ENCODE measurements at places on chromosomes 6 and 20.

DNA sequence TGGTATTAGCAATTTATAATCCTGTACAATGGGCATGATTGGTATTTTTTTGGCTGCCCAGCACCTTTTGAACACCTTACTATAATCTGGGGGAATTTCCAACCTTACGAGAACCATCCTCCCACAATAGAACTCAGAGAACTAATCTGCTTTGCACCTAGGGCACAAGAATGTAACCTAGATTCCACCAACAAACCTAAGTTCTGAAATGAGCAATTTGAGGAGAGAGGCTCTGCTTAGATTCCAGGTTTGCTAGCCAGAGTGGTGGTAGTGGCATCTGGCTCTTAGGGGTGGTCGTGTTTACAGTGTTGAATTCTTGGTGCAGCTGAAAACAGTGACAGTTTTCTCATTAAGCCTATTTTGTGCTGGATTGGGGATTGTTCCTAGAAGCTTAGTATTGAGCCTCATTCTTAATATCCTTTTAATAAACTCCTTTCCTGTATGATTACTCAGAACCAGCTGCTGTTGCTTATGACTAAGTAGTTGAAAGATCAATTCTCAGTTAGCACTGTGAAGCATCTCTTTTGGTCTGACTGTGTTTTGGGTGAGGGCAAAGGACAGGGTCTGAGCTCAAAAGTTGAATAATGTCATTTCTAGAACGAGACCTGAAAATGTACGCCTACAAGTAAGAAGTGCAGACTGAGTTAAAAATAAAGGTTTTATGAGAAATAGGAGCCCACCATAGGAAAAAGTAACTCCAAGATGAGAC, 385.6 kb downstream of the CDKAL1 start:
- no peak for DNase-seq

DNA sequence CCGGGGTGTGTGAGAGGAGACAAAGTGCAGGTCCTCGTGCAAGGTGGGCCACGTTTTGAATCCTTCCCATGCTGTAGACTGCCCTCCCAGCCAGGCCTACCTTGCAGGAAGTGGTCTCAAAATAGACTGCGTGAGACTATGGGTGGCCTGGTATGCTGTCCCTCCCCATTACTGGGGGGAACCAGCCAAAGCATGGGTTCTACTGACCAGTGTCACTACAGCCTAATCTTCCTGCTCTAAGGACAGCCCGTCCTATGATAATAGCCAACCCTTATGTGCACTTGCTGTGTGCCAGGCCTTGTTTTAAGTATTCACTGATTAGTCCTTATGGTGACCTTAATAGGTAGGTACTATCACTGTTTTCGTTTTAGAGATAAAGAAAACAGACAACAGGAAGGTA, 38.0 kb downstream of the FOXP4 start:
- no peak for DNase-seq

DNA sequence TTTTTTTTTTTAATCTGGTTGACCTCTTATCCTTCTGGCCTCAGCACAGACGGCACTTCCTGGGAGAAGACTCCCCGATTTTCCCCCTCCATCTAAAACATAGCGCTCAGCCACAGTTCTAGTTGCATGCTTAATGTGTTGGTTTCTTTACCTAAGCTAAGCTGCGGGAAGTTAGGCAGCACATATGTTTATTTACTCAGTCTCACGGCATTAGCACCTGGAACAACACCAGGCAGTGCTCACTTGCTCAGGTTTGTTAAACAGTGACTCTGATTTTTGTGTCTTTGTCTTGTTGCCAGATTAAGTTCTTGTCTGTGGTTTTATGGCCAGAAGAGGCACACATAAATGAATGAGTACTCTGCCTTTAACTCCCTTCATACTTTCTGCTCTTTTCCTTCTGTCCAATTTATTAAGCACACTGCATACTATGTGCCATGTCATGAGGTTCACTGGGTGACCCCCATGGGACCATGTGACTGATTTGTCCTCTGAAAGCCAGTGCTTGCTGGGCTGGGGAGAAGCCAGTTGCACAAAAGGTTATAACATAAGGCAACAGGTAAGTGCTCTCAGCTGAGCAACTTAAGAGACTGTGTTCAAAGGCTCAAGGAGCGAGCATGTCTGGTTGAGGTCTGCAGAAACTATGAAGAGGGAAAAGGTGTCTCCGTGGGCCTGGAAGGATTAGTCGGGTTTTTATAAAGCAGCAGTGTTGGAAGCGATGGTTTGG, 93.6 kb downstream of the RPP40 start:
- no peak for DNase-seq

GRCh38 chr20:36493801-36494114, 47.6 kb upstream of the MYL9 start:
- no peak for DNase-seq

GRCh38 chr6:157187182-157188083, 135.9 kb downstream of the TMEM242 start:
- DNase-seq, result no peak

DNA sequence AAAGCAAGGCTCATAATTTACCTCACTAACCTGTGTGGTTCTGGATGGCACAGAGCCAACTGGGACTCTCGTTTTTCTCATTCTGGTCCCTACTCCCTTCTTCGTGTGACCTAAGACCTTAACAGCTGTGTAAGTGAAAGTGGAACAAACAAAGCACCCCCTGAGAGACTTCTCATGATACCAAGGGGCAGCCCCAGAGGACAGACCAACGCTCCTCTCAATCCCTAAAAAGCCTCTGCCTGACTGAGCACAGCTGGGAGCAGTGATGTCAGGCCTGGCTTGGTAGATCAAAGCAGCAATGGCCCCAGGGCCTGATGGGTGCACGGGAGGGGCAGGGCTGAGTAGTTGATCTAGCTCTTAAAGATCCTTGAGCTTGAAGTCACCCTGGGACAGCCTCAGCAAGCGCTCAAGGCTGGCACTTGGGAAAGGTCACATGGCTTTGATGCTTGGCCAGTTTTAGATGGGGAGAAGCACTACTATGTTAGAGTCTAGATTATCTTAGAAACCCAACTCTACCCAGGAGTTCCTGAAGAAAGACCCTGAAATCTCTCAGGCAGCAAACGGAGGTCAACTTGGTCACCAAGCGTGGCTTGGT, 16.2 kb upstream of the TGM2 start:
- DNase-seq, result no peak

DNA sequence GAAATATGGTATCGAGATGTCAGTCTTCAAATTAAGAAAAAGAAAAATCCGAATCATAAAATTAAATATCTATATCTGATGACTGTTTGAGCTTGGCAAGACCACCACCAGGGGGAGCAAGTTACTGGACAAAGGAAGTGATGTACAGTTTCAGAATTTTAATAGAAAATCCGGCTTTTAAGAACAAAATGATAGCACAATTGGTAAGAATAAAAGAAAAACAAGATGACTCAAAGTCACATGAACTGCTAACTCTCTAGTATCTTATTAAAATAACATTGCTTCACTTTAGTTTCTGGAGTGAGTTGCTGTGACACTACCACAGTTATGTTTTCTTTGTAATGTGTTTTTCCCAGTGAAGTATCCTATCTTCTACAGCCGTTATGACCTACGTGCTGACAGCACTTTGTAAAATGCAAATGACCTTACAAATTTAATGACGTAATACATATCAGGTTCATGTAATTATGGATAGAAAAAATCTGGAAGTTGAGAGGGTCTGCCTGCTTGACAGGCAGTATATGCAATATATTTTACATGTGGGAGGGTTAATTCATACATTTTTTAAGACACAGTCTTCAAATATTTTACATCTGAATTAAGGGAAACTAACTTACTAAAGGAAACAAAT, 405.3 kb upstream of the HS3ST5 start:
- DNase-seq, result no peak

- no peak for DNase-seq
These were observed 49.6 kb upstream of the SNAP91 start for GRCh38 chr6:83758533-83758932.

- no peak for DNase-seq
These were observed 17.9 kb upstream of the CST3 start for GRCh38 chr20:23655491-23656211.

- no peak for DNase-seq
These were observed 73.8 kb downstream of the TSHZ2 start for GRCh38 chr20:53045941-53046340.

- DNase-seq, result no peak
These were observed 107.4 kb downstream of the COL19A1 start for GRCh38 chr6:69973763-69974162.

DNA sequence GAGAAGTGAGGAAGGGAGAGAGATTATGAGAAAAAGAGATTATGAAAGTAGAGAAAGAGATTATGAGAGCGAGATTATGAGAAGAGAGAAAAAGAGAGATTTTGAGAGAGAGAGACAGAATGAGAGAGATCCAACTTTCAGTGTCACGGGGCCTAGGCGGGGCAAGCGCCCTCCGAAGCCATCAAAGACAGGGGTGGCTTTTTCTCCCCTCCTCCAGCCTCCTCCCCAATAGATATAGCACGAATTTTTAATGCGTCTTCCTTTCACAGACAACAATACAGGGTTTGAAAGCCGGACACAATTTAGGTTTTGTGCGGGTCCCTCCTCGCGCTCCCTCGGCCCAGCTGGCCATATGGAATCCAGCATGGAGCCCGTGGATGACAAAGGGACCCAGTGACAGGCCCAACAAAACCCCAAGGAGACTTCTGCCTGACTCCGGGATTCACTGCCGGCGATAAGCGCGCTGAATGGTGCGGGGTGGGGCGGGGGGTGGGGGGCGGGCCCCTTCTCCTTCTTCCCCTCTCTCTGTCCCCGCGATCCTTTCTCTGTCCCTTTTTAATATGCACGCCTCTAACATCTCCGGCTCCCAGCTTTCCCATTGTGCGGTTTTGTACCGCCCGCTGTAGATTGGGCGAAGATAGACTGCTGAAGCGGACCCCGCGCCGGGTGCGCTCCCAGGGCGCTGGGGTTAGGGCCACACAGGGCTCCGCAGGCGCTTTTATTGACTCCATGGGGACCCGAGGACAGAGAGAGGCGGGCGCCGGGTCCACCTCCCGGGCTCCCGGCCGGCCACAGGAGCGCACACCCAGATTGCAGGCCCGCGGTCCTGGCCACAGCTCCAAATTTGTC, 5.4 kb downstream of the NKX2-2 start:
- DNase-seq, result no peak

- no peak for DNase-seq
These were observed 80.6 kb downstream of the GJA10 start for GRCh38 chr6:89974834-89975233.

GRCh38 chr20:62734881-62735280, 26.2 kb downstream of the NTSR1 start:
- DNase-seq, result no peak

- no peak for DNase-seq
These were observed 4.5 kb upstream of the TNXB start for GRCh38 chr6:32113386-32114352.

DNA sequence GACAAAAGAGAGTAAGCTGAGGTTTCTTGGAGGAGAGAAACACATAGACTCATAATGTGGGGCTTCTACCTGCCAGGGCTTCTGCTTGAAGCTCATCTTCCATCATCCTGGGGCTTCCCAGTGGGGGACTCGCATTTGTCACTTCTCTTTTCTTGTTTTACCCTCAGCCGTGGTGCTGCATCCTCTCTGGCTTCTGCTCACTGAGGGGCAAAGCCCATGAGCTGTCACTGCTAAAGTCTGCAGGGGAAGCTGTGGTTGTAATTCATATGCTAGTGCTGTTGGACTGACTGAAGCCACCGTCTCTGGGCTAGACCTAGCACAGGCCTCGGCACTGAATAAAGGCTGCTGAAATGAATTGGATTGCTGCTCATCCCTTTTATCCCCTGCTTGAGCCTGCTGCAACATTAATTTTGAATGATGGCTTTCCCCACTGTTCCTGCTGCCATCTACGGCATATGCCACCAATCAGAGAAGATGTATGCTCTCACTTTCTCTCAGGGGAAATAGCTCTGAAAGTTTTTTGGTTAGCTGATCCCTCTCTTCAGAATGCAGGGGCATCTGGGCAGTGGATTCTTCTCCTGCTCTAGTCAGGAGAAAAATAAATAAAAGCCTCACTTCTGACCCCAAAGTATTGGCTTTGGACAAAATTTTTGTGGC, 568.4 kb upstream of the MAP3K7 start:
- DNase-seq, result no peak

DNA sequence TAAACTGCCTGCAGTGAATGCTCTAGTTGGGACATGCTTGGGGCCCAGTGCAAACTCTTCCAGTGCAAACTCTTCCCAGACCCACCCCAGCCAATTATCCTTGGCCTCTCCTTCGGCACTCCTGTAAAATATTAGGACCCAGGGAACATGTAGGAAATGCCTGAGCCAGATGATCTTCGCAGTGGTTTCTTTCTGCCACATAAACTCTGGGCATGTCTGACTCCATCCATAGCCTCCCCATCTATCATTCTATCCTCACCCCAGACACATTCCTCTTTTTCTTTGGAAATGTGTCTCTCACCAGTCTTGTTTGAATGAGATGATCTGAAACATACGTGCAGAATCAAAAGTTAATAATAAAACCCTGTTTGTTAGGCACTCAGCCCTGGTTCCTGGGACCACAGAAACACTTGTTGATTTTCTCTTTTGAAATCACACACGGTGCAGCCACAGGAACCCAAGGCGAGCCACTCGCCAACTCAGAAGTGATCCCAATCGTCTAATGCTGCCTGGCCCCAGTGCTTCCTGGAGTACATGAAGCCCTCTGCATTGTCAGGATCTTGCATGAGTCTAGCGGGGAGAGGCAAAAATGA, 108.9 kb upstream of the CST7 start:
- no peak for DNase-seq

- no peak for DNase-seq
These were observed 194.7 kb upstream of the MCHR2 start for GRCh38 chr6:100188754-100189153.

- DNase-seq, result no peak
These were observed 298.3 kb upstream of the EXOC2 start for GRCh38 chr6:991192-991591.

DNA sequence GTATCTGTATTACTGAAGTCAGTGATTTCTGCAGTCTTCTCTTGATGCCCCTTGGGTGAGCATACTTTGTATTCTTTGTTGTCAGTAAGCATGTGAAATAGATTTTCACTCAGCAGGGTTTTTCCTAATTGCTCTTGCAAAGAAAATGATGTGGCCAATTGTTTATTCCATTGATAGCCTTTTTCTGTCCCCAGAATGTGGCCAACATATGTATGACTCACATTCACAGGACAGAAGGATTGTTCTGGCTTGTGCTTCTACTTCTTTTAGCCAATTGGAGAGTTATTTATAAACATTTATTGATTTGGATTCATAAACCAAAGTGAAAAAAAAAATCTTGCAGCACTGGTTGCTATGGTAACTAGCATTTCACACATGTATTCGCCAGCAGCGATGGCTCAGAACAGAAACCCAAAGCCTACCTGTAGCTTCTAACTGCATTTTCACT, 54.4 kb upstream of the RBM24 start:
- no peak for DNase-seq

DNA sequence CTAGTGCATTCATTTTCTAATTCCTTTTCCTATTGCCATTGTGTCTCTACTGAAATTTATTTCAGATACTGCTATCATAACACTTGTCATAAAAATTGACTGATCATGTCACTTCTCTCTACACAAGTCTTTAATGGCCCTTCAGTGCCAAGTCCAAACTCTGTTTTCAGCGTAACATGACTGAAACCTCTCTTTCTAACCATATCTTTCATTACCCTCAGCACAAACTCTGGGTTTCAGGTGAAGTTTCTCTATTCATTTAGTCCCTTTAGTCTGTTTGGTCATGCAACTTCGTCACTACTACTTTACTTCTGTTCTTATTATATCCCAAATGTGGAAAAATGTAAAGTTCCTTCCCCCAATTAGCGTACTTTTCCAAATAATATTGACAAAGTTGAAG, 234.9 kb downstream of the OGFRL1 start:
- no peak for DNase-seq

- DNase-seq, result no peak
These were observed 7.6 kb downstream of the SERPINB6 start for GRCh38 chr6:2963756-2964155.

GRCh38 chr6:42727087-42727611, 4.8 kb upstream of the PRPH2 start:
- peak; percentile 21 for DNase-seq
